ENCODE measurements at places on chromosomes 16 and 17.

DNA sequence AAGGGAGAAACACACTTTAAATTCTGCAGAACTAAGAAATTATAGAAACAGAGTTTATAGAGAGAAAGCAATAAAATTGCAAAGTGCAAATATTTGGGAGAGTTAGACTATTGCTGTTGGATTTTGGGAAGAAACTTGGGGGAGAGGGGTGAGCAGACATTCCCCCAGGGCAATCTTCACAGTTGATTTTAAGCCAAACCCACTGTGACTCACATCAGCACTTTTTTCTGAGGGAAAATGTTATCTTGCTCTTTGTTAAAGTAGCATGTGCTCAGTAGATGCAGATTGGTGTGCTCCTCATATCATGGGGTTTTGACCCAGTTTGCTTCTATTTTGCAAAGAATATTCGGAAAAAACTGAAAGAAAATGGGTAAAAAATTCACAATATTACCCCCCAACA lies 367.6 kb downstream of the CDH11 start:
- DNase-seq, result no peak

DNA sequence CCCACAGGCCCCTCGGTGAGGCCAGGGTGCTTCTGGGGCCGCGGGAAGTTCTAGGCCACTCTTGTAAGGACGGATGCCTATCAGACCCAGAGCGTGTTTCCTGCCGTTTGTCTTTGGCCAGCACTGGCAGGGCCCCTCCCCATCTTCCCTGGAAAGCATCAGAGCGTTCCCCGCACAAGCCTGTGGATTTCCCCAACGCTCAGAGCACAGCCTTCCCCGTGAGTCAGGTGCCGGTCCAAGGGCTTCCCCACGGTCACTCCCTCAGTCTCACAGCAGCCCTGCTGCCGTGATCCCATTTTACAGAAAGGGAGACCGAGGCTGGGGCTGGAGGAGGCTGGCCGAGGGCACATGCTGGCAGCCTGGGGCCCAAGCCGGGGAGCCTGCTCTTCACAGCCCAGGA lies 33.7 kb downstream of the CRISPLD2 start:
- no peak for DNase-seq

DNA sequence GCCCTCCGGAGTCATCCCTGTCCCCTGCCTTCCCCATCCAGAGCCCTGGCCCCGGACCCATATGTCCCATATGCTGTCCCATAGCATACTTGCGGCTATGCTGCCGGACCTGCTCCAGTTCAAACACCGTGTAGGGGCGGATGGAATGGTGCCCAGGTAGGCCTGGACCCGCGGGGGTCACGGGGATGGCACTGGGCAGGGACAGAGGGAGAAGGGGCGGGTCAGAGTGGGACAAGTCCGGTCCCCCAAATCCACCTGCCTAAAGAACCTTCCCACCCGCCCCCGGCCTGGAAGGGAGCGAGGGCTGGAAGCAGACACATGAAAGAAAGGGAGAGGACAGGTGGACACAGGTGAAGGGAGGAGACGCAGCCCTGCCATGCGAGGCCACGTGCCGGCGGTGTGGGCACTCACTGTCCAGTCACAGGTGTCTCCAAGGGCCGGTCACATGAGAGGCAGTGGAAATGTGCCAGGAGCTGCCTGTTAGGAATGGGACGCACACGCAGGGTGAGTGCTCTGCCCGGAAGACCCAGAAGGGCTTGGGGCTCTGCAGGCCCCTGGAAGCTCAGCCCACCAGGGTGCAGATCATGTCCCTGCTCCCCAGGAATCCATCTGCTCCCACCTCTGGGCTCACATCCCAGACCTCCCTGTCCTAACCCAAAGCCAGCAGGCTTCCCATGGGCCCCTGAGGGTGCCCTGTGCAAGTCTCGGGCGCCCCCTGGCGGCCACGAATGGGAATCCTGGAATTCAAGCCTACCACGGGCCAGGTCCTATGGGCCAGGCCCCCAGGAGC lies 14.0 kb downstream of the UBALD2 start:
- DNase-seq, result peak; percentile 95

DNA sequence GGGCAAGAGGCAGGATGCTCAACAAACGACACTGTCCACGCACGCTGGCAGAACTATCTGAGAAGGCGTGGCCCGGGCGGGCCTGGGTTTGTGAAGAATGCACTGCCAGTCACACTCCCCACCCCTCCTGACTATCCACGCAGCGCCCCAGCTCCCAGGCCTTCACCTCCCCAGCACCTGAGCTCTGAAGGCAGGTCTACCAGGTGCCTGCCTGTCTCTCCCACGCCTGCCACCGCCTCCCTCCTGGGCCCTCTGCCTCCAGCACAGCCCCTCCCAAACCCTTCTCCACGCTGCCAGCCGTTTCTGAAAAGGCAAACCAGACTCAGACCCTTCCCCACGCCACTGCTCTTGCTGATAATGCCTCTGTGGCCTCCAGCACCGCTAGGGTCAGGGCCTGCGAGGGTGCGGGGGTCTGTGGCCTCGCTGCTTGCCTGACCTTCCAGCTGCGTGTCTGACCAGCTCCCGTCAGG lies 11.6 kb downstream of the MYBBP1A start:
- peak; percentile 81 for DNase-seq

DNA sequence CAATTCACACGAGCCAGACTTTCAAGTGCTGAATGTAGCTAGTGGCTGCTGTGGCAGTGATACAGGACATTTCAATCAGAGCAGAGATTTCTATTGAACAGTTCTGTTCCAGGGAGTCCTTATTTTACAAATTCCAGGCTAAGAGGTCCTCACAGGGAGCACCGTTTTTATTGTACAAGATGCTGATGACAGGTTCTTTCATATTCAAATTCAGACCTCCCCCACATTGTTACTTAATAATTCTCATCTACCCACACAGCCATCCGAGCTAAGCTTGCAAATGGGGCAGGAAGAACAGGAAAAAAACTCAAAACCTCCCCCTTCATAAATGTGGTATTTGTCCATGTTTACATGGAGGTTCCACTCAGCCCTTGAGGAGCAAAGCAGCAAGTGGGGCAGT lies 9.8 kb downstream of the GABARAPL2 start:
- peak; percentile 26 for DNase-seq

DNA sequence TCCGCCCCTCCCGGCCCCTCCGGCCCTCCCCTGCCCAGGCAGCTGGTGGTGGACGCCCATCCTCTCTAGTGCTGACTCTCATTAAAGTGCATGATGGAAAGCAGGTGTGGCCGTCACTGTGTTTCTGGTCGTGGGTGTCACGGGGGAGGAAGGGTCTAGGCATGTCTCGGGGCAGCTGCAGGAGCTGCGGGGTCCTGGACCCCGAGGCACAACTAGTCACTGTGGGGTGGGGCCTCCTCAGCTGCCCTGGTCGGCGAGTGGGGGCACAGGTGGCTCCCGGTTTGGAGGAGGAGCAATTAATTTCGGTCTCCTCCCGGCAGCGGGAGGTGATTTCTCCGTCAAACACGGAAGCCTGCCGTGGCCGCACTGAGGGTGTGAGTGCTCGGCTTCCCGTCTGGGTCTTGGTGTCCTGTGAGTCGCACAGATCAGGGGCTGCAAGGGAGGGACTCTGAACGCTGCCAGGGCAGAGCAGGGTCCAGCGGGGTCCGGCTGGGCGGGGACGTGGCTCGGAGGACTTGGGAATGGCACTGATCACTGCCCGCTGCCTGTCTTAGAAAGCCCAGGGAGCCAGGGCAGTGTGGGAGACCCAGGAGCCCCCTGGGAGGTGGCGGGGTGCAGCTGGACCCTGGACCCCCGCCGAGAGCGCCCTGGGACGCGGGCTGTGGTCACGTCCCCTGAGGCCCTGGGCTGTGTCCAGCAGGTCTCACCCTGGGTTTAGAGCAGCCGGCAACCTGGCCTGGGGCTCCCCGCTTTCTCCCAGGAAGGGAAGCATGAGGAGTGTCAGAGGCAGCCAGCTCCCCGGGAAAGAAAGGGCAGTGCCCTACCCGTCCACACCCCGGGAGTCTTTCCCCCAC lies 3.3 kb downstream of the TPSD1 start:
- DNase-seq, result no peak
